ENCODE measurements at places on chromosomes 6 and 20. TPM values are rescaled to one million over a fixed set of nuclear protein-coding genes. Genes with fewer than 3 reads are reported as not detected.

DNA sequence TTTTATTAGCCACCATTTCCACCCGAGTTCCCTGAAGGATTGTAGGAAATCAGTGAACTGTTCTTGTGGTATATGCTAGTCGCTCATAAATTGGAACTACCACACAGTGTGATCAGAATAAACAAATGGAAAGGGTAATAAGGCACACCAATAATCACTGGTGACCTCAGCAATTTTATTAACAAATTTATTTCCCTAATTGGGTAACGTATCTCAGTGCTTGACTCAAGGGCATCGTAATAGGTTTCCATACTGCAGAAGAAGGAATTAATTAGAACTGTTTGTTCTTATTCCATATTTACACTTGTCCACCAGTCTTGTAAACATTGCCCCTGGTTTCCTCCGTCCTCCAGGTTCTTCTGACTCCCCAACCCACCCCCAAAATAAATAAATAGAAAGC is 10.0 kb upstream of the UQCC2 start:
- H3K4me3 ChIP-seq, result no peak overlapping the region
- H3K36me3 ChIP-seq, result no peaks in the 10 kb centered on the region
- H3K4me1 ChIP-seq, result peaks cover 33% of the 10 kb centered on the region
- peaks cover 32% of the 10 kb centered on the region for H3K27me3 ChIP-seq

- no peaks in the 10 kb centered on the region for H3K36me3 ChIP-seq
- no peak for DNase-seq
- no peaks in the 10 kb centered on the region for H3K4me1 ChIP-seq
- no peak overlapping the region for H3K4me3 ChIP-seq
- no peaks in the 10 kb centered on the region for H3K27me3 ChIP-seq
- no peak overlapping the region for H3K27ac ChIP-seq
These were observed 46.8 kb downstream of the KIAA0319 start for GRCh38 chr6:24599179-24599578.

DNA sequence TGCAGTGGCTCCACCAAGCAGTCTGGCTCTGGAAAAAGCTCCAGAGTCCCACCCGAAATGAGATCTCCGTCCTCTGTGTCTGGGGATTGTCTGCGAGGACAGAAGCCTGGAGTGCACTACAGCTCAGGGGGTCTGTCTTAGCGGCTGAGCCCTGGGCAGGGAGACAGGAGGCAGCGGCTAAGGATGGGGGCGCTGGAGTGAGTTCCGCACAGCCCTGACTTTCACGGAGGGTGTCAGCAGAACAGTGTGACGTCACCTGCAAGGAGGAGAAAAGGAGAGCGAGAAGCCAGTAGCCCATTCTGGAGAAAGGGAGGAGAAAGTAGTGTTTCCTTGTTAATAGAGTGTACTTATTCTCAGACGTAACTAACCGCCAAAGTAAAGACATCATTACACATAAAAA is 97.6 kb downstream of the FAM50B start:
- DNase-seq, result no peak
- no peaks in the 10 kb centered on the region for H3K4me1 ChIP-seq
- H3K4me3 ChIP-seq, result no peak overlapping the region
- no peaks in the 10 kb centered on the region for H3K36me3 ChIP-seq

DNA sequence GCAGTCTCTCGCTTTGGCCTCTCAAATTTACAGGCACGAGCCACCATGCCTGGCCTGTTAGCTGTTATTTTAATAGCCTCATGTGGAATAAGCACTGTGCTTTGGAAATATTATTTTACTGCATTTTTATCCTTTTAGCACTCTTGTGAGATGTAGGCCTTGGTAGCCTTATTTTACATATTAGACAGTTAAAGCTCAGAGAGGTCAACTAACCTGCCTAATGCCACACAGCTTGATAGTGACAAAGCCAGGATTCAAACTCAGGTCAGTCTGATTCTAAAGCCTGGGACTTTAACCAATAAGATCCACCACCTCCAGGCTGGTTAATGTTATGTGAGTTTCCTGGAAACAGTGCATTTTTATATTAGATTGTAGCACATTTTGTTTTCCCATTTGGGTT is 9.5 kb downstream of the TNFAIP3 start:
- H3K4me1 ChIP-seq, result no peaks in the 10 kb centered on the region
- H3K27me3 ChIP-seq, result no peaks in the 10 kb centered on the region
- peaks cover 38% of the 10 kb centered on the region for H3K36me3 ChIP-seq

DNA sequence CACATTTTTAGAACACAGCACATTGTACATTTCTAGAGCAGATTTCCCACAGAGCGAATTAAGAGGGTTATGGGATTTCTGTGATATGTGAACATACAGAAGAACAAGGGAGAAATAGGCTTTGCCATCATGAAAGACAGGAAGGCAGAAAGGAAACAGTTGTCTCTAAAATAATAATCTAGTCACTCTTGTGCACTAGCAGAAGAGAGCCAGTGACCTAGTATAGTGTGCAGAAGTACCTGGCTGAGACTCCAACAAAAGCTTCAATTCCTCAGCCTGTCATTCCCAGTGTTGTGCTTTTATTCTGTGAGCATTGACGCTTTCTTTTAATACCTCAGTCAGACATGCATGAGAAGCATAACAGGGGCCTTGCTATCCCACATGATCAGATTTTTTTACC is 17.8 kb upstream of the DCBLD1 start:
- H3K27me3 ChIP-seq, result peaks cover 9% of the 10 kb centered on the region
- no peaks in the 10 kb centered on the region for H3K4me1 ChIP-seq
- no peaks in the 10 kb centered on the region for H3K36me3 ChIP-seq
- H3K4me3 ChIP-seq, result no peak overlapping the region
- DNase-seq, result no peak

The PSMB9 gene
- total RNA-seq, result 5.7 TPM

The KCNB1 gene
- 0.95 TPM for total RNA-seq
